ENCODE measurements at places on chromosomes 7 and 10.

GRCh38 chr7:50448823-50449222 is 1.3 kb downstream of the FIGNL1 start:
- DNase-seq, result no peak

- no peak for DNase-seq
Observed at GRCh38 chr7:93992421-93993110, 11.6 kb downstream of the BET1 start.

DNA sequence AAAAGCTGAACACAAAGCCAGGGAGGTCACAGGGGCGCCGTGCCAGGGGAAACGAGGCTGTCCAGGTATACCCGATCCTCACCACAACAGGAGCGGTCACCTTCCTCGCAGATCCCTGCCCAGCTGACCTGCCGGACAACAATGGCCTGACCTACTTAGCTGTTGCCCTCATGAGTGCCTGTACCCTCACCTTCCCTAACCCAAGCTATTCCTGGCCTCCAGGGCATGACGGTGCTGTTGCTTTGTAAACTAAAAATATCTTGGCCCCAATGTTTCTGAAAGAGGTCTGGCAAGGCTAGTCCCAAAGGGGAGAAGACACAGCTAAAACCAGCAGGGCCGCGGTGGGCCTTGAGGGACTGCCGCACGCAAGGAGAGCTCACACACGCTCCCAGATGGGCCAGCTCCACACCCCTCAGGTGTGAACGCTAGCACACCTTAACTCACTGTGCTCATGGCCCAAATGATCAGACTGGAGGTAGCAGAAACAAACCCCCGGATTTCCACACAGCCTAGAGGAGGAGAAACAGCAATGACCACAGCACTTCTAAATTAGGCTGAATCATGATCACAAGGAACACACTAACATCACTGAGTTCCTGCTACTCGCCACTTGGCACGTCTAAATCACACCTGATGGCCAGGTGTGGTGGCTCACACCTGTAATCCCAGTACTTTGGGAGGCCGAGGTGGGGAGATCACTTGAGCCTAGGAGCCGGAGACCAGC is 66.3 kb upstream of the CYTH3 start:
- no peak for DNase-seq

- no peak for DNase-seq
Observed at GRCh38 chr7:45684910-45685618, 110.9 kb downstream of the ADCY1 start.

DNA sequence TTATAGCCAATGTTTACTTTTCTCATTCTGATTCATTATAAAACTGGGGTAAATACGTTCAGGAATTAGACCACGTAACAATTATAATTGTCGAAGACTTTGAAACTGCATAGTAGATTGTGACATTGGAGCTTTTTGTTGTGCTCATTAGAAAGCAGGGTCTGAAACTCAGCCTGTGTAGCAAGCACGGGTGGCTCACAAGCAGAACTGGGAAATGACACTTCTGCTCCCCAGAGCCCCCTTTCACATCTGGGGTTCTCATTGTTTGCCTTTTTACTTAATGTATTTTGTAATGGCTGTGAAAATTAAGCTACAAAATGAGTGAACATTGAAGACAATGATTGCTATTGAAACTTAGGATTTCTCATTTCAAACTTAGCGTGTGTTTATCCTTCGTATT is 72.9 kb downstream of the CDHR3 start:
- DNase-seq, result no peak

DNA sequence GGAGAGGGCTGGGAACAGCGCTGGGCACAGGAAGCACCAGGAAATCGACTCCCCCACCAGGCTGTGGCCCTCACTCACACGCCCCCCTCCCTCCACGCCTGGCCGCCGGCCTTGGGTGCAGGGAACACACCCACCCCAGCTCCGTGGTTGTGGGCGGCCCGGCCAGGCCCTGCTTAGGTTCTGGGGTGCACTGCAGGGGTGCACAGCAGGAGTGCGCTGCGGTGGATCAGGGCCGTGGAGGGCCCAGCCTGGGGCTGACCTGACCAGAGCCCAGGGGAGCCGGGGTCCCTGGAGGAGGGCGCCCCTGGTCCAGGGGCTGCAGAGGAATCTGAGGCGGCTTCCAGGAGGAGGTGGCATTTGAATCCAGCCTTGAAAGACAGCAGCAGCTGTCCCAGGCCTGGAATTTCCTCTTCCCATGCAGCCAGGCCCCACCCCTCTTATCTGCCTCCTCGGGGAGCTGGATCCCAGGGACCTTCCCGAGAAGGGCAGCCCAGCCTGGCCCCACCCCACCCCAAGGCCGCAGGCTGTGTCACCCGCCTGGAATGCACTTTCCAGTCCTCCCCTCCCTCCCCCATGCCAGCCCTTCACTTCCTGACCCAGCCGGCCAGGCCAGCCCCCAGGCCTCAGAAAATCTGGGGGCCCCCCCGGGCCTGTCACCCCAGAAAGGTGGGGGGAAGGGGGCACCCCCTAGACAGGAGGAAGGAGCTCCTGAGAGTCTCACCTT is 18.4 kb upstream of the PDGFA start:
- DNase-seq, result no peak

DNA sequence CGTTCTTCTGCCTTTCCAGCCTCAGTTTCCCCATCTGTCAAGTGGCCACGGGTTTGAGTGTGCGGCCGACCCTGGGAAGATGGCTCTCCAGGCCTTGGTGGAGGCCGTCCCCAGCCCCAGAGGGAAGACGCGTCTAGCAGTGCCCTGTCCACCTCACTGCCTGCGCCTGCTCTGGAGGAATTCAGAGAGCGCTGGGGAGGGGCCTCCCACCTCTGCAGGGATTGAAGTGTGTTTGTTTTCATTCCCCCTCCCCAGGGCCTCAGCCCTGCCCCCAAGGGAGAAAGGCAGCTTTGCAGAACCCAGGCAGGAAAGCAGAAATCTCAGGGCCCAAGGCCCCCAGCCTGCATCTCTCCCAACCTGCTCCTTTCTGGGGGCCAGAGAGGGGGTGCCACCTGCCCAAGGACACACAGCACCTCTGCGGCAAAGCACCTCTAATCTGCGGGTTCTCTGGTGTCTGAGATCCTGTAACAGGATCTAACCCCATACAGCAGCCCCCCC is 91.0 kb downstream of the MICALL2 start:
- DNase-seq, result no peak

DNA sequence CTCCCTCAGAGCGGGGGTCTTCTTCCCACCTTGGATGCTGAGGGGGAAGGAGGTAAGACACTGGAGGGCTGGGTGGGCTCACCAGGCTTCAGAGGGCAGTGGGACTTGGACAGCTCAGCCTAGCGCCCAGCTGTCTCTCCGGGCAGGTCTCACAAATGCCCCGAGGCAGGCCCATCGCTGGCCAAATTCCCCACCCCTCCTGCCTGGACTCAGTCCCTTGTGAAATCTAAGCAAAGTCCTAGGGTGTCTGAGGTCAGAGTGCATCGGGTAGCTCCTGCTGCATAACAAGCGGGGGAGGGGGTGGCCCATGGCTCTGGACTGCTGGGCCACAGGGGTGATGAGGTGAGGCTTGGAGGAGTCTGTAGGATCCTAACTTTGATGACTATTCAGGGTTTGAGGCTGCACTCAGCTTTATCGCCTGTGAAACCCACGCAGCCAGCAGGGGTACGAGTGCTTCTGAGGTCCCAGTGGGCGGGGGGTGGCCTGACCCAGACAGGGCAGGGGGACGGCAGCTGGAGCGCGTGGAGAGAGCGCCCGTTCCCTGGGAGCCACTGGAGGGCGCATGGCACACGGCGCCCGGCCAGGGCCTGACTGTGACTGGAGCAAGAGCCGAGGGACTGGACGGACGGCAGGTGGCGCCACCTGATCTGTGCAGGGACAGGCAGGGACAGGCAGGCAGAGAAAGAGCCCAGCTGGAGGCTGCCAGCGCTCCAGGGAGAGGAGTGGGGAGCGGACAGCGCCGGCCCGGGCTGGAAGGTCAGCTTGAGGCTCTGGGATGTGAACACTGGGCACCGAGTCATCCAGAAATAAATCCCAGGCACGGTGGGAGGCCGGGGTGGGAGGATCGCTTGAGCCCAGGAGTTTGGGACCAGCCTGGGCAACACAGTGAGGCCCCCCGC is 10.0 kb downstream of the CYP2W1 start:
- DNase-seq, result peak; percentile 92

DNA sequence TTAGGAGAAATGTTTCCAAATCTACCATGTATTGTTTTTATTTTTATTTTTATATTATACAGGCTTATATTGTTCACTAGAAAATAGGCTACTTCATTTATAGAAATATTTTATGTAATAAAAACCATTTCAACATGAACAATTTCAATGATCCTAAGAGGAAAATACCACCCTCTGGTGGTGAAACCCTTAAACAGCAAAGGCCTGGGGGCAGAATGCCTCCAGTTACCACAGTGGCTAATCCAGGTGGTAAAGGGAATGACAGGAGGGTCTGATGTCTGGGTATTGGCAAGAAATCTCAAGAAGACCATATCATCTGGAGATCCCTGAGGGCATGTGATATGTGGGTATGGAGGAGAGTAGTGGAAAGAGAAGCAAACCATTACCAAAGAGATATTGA is 19.3 kb downstream of the MACC1 start:
- DNase-seq, result no peak

DNA sequence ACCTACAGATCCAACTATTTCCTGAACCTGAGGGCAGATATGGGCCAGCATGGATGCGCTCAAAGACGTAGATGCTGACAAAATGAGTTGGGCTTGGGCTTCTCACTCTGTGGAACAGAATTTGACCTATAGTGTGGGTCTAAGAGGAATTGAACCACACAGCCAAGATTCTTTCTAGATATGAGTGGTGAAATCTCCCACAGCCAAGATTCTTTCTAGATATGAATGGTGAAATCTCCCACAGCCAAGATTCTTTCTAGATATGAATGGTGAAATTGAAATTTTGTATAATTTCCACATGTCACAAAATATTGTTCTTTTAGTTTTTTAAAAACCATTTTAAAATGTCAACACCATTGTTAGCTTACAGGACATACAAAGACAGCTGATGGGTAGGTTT is 215.4 kb upstream of the LRGUK start:
- DNase-seq, result no peak

DNA sequence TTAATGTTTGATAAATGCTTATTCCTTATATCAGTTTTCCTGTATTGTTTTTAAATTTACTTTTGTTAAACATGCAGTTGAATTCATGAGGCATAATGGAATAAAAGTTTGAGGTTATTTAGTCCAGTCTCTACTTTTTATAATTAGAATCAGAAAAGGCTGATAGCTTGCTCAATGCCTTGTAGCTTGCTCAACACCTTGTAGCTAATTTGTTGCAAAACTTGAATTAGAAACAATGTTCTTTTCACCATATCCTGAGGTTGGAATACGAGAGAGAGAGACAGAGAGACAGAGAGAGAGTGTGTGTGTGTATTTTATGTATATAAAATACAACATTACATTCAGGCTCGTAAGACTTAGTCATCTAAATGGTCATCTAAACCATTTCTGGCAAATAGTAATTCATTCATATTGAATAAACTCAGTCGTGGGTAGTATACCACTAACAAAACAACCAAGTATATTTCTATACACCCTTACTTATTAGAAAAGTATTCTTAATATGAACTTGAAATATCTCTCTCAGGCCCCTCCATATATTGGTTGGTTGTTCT is 243.5 kb downstream of the ADK start:
- DNase-seq, result no peak

GRCh38 chr10:98418665-98419468 is 3.9 kb upstream of the PYROXD2 start:
- no peak for DNase-seq

DNA sequence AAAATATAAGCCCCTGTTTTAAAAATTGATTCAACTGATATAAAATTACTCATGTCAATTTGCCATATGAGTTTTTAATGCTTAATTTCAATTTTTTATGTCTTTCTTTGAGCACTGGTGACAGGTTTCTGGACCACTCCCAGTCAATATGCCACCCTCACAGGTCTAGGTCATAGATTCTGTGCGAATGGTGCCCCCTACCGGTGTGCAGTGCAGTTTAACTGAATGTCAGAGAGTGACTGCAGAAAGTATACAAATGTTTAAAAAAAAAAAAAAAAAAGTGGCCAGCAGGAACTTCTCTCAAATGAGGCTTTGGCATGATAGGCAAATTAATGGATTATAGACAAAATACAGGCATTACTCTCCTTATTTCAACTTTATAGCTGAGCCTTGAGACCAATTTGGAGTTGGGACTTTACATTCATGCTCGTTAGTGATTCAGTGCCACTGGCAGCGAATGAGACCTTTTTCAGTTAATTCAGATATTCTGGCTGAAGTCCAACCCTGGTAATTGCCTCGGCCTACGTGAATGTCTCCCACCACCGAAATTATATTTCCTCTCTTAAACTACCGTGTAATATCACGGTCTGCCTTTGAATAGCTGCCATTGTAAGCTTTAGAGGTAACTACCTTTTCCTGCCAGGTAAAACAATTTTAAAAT is 427.6 kb downstream of the PHTF2 start:
- DNase-seq, result no peak

- no peak for DNase-seq
Observed at GRCh38 chr7:28560767-28561166, 148.4 kb downstream of the CREB5 start.

DNA sequence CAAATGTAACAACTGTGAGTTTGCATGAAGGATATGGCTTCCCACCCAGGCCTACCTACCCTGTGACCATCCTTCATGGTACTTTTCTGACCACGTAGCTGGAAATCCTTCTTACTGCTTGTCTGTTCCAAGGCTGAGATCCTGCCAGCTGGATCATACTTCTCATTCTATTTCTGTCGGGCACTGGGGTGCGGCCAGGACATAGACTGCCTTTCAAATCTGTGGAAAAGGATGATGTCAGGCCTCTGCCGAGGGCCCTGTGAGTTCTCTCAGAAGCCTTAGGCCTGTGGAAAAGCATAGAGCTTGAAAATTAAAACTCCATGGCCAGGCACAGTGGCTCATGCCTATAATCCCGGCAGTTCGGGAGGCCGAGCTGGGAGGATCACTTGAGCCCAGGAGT is 10.0 kb downstream of the VWC2 start:
- DNase-seq, result no peak

DNA sequence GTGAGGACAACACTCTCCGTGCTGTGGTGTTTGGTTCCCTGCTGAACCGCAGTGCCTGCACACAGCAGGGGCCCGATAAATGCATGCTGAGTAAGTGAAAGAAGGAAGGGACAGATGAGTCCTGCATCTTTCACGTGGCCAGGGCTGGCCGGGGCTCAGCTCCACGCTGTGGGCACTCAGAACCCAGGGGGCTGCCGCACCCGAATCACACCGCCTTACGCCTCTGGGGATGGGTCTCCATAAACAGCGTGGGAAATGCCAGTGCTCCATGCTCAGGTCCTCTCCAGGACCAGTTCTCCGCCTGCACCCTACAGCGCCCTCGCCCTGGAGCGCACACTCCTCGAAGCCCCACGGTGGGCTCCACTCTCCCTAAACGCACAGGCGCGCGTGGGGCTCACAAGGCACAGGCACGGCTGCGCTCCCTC is 38.1 kb downstream of the RASGEF1A start:
- DNase-seq, result no peak

DNA sequence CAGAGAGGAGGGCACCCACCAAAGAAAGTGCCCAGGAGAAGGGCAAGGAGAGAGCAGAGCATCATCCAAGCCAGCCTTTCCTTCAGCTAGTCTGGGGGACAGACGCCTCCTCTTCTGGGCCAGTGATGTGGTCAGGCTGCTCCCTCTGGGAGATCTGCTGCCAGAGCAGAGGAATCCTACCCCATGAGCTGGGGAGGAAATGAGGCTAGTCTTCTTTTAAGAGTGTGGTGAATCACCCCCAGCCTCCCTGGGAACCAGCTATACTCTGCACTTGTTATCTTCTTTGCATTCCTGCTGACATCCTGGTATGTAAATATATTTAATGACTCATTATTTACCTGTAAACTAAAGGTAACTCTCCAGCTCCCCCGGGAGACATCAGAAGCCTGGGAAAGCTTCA is 41.6 kb upstream of the EPHB6 start:
- DNase-seq, result no peak

GRCh38 chr10:60942788-60943315 is 1.1 kb downstream of the RHOBTB1 start:
- no peak for DNase-seq

Measured in T follicular helper cell (primary cell).